ENCODE measurements at places on chromosomes 2 and 18. TPM values are rescaled to one million over a fixed set of nuclear protein-coding genes. Genes with fewer than 3 reads are reported as not detected.

The YPEL5 gene
- 159 TPM for total RNA-seq

The ANKRD44 gene
- 4.9 TPM for total RNA-seq

DNA sequence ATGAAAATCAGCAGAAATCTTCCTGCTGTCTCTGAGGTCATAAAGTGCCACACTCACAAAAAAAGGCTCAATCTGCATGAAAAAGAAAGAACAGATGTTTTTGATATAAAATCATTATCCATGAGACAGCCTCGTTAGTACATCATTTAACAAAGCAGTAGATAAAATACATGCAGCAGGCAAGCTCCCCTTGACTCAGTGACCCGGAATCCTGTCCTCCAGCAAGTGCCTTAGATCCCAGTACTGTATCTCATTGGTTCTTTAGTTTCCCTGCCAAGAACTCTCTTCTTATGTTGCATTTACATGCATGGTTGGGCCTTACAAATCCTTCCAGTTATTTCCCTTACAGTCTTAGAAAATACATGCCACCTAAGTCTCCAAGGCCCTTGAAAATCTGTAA is 148.9 kb upstream of the CCDC195 start:
- no peaks in the 10 kb centered on the region for H3K27me3 ChIP-seq
- no peaks in the 10 kb centered on the region for H3K36me3 ChIP-seq
- H3K4me1 ChIP-seq = peaks cover 3% of the 10 kb centered on the region
- H3K4me3 ChIP-seq = no peak overlapping the region
- H3K27ac ChIP-seq = no peak overlapping the region

GRCh38 chr2:27353762-27354596 is 2.6 kb downstream of the GTF3C2 start:
- H3K36me3 ChIP-seq = no peaks in the 10 kb centered on the region
- H3K27me3 ChIP-seq = no peaks in the 10 kb centered on the region
- peaks cover 8% of the 10 kb centered on the region for H3K4me1 ChIP-seq
- no peak overlapping the region for H3K4me3 ChIP-seq

The POTEI gene
- not detected for total RNA-seq

GRCh38 chr18:50695431-50696176 is 124.2 kb downstream of the MRO start:
- no peak overlapping the region for H3K27ac ChIP-seq
- H3K36me3 ChIP-seq = no peaks in the 10 kb centered on the region
- H3K4me3 ChIP-seq = no peak overlapping the region

The USP34 gene
- 113 TPM for total RNA-seq

The SP9 gene
- not detected for total RNA-seq

The ARHGAP28 gene
- 27.2 TPM for total RNA-seq

DNA sequence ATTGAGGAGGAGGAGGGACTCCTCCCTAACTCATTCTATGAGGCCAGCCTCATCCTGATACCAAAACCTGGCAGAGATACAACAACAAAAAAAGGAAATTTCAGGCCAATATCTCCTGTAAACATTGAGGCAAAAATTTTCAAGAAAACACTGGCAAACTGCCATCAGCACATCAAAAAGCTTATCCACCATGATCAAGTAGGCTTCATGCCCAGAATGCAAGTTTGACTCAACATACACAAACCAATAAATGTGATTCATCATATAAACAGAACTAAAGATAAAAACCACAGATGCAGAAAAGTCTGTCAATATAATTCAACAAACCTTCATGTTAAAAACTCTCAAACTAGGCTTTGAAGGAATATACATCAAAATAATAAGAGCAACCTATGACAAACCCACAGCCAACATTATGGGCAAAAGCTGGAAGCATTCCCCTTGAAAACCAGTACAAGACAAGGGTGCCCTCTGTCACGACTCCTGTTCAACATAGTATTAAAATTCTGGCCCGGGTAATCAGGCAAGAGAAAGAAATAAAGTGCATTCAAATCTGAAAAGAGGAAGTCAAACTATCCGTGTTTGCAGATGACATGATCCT is 1014.3 kb downstream of the CBLN2 start:
- DNase-seq = peak; percentile 69
- H3K4me1 ChIP-seq = no peaks in the 10 kb centered on the region
- H3K27me3 ChIP-seq = no peaks in the 10 kb centered on the region
- H3K27ac ChIP-seq = no peak overlapping the region
- H3K4me3 ChIP-seq = no peak overlapping the region

The ACVR1C gene
- 0.83 TPM for total RNA-seq

The EPHA4 gene
- total RNA-seq = 12.8 TPM

- no peaks in the 10 kb centered on the region for H3K27me3 ChIP-seq
- peak overlapping the region; percentile 95 for H3K27ac ChIP-seq
- peaks cover 17% of the 10 kb centered on the region for H3K4me1 ChIP-seq
- H3K36me3 ChIP-seq = no peaks in the 10 kb centered on the region
- DNase-seq = peak; percentile 86
Measured at GRCh38 chr2:36357847-36358659, 2.5 kb downstream of the CRIM1 start.

- no peak overlapping the region for H3K4me3 ChIP-seq
- peaks cover 3% of the 10 kb centered on the region for H3K4me1 ChIP-seq
- H3K36me3 ChIP-seq = no peaks in the 10 kb centered on the region
- no peak overlapping the region for H3K27ac ChIP-seq
Measured at GRCh38 chr2:241310917-241311566, 4.4 kb downstream of the HDLBP start.

The EML6 gene
- 1.3 TPM for total RNA-seq

- no peak overlapping the region for H3K4me3 ChIP-seq
- H3K36me3 ChIP-seq = no peaks in the 10 kb centered on the region
- no peaks in the 10 kb centered on the region for H3K27me3 ChIP-seq
- no peak for DNase-seq
- peaks cover 9% of the 10 kb centered on the region for H3K4me1 ChIP-seq
- H3K27ac ChIP-seq = no peak overlapping the region
Measured at GRCh38 chr2:55087501-55087900, 37.2 kb upstream of the RTN4 start.

The SMYD1 gene
- total RNA-seq = not detected

GRCh38 chr2:158221063-158222020 is 119.7 kb downstream of the UPP2 start:
- H3K4me3 ChIP-seq = no peak overlapping the region
- H3K36me3 ChIP-seq = no peaks in the 10 kb centered on the region
- no peaks in the 10 kb centered on the region for H3K4me1 ChIP-seq
- no peak overlapping the region for H3K27ac ChIP-seq
- DNase-seq = no peak

DNA sequence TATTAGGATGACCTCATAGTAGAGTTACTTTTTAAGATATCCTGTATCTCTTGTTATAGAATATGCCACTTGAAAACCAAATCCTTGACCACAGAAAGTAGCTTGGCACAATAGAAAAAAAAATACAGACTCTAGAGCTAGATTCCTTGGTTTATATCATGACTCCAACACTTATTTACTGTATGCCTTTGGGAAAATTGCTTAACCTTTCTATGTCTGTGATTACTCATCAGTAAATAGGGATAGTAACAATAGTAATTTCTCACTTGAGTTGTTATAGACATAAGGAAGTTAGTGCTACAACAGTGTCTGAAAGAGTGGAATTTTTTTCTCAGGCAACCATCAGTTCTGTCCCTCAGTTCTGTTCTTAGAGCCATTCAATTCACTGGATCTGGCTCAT is 193.8 kb downstream of the GULP1 start:
- H3K27me3 ChIP-seq = no peaks in the 10 kb centered on the region
- H3K4me1 ChIP-seq = no peaks in the 10 kb centered on the region
- DNase-seq = peak; percentile 36
- H3K4me3 ChIP-seq = no peak overlapping the region
- no peak overlapping the region for H3K27ac ChIP-seq

DNA sequence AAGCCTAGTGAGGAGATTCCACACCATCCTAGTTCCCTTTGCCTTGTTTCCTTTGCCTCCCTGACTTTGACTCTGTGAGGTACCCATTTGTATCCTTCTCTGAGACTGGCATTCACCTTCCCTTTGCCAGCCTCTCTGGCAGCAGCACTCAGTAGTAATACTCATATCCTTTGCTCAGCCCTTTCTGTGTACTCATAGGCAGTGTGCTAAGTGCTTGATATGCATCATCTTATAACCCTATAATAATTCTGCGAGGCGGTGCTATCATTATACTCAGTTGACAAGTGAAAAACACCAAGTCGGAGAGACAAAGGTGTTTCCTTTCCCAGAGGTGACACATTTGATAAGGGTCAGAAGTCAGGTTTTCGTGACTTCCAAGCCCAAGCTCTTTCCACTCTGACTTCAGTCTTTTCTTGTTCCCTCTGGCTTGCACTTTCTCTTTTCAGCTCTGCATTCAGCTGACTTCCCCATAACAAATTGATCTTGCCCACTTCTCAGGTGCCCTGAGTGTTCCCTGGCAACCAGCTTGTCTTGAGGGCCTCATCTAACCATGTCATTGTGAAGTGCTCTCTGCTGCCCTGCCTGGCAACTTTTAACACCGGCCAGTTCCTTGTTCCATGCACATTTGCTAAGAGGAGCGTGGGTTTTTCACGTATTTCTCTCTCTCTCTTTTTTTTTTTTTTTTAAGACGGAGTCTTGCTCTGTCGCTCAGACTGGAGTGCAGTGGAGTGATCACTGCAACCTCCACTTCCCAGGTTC is 94.5 kb upstream of the UPP2 start:
- H3K36me3 ChIP-seq = no peaks in the 10 kb centered on the region
- H3K4me3 ChIP-seq = no peak overlapping the region
- no peak overlapping the region for H3K27ac ChIP-seq
- DNase-seq = no peak
- H3K27me3 ChIP-seq = no peaks in the 10 kb centered on the region
- H3K4me1 ChIP-seq = no peaks in the 10 kb centered on the region

DNA sequence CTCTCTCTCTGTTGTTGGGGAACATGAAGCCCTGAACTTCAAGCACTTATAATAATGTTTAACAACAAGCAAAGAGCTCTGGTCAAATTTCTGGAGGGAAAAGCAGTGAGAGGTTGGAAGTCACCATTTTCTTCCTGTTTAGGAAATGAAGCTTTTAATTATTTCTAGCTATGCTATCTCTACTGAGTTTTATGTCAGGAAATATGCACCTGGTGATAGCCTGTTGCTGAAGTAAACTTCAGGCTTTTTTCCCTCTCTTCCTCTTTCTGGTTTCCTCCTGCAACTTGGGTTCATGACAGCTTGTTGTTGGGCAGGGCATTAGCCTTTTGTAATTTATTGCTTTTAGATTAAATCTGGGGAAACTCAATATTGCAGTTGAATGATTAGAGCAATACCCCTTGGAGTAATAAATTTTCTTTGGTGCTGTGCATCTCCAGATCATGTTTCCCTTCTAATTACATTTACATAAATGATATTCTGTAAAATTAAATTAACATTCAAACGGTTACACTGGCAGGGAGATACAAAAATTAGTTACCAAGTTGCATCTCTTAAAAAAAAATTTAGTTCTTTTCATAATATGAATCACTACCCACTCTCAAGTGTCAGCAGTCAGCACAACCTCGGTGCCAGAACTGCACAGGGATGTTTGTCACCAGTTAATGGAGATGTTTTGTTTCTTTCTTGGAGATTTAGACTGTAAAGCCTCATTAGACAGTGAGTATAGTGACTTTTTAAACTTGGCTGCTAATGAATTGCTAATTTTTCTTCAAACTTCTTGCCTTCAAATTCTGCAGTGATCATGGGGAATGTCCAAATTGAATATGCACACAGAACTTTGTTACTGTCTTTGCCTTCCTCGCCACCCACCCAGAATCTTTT is 466.6 kb upstream of the ETAA1 start:
- H3K4me1 ChIP-seq = peaks cover 6% of the 10 kb centered on the region
- no peaks in the 10 kb centered on the region for H3K36me3 ChIP-seq
- no peaks in the 10 kb centered on the region for H3K27me3 ChIP-seq
- no peak overlapping the region for H3K4me3 ChIP-seq
- no peak overlapping the region for H3K27ac ChIP-seq

- no peak overlapping the region for H3K27ac ChIP-seq
- H3K27me3 ChIP-seq = peaks cover 28% of the 10 kb centered on the region
- H3K4me3 ChIP-seq = no peak overlapping the region
- DNase-seq = no peak
- no peaks in the 10 kb centered on the region for H3K4me1 ChIP-seq
Measured at GRCh38 chr2:96501886-96502810, 3.0 kb downstream of the NEURL3 start.

- peak overlapping the region; percentile 93 for H3K27ac ChIP-seq
- peaks cover 14% of the 10 kb centered on the region for H3K4me1 ChIP-seq
- H3K36me3 ChIP-seq = peaks cover 2% of the 10 kb centered on the region
- DNase-seq = peak; percentile 98
- H3K27me3 ChIP-seq = no peaks in the 10 kb centered on the region
Measured at GRCh38 chr2:162244541-162245031, 1.3 kb upstream of the FAP start.

DNA sequence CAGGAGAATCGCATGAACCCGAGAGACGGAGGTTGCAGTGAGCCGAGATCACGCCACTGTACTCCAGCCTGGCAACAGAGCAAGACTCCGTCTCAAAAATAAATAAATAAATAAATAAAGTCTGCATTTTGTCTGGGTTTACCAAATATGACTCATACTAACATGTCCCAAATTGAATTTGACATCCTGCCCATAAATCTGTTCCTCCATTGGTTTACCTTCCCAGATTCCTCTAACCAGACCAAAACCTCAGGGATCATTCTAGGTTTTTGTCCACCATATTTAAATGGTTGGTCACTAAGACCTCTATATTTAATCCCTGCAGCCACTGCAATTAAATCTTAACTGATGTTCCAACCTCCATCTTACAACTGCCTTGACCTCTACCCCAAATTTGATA is 150.9 kb downstream of the ATAD2B start:
- no peaks in the 10 kb centered on the region for H3K36me3 ChIP-seq
- DNase-seq = no peak
- no peaks in the 10 kb centered on the region for H3K4me1 ChIP-seq
- no peaks in the 10 kb centered on the region for H3K27me3 ChIP-seq
- no peak overlapping the region for H3K4me3 ChIP-seq
- no peak overlapping the region for H3K27ac ChIP-seq

- DNase-seq = no peak
- no peak overlapping the region for H3K4me3 ChIP-seq
- H3K4me1 ChIP-seq = no peaks in the 10 kb centered on the region
- H3K27ac ChIP-seq = no peak overlapping the region
- H3K36me3 ChIP-seq = peaks cover 7% of the 10 kb centered on the region
- no peaks in the 10 kb centered on the region for H3K27me3 ChIP-seq
Measured at GRCh38 chr2:207086136-207086535, 79.6 kb downstream of the KLF7 start.

- no peaks in the 10 kb centered on the region for H3K36me3 ChIP-seq
- H3K27me3 ChIP-seq = no peaks in the 10 kb centered on the region
- H3K4me3 ChIP-seq = no peak overlapping the region
- no peaks in the 10 kb centered on the region for H3K4me1 ChIP-seq
- no peak for DNase-seq
- H3K27ac ChIP-seq = no peak overlapping the region
Measured at GRCh38 chr2:65518751-65519150, 86.4 kb upstream of the SPRED2 start.

The CRYGD gene
- not detected for total RNA-seq

The RBM44 gene
- 0.17 TPM for total RNA-seq

DNA sequence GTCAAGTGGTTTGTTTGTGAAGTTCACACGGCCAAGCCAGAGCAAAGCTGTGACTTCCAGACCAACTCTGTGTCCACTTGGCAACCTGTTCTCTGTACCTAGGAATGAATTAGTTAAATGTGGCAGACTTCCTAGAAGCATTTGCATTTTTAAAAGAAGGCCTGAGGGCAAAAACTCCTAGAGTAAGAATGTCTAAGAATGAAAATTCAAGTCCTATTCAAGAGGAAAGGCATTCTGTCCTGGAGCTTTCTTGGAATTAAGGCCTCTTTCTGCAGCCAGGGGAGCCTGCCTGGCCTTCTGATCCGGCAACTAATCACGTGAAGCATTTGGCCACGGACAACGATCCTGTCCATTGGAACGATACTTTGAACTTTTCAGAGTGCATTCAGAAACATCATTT is 155.0 kb downstream of the SETBP1 start:
- DNase-seq = no peak
- H3K36me3 ChIP-seq = no peaks in the 10 kb centered on the region
- no peaks in the 10 kb centered on the region for H3K27me3 ChIP-seq

The EPB41L3 gene
- 37.0 TPM for total RNA-seq

The BMP10 gene
- total RNA-seq = not detected
